Lower lobe of right lung (tissue), 2 donors: ENCODE measurements at places on chromosomes 1 and 21.

GRCh38 chr21:14070049-14070893, 140.5 kb downstream of the LIPI start:
- no peaks in the 10 kb centered on the region for H3K36me3 ChIP-seq
- DNase-seq: no peak
- no peaks in the 10 kb centered on the region for H3K27me3 ChIP-seq

- no peaks in the 10 kb centered on the region for H3K36me3 ChIP-seq
- H3K4me1 ChIP-seq: no peaks in the 10 kb centered on the region
- H3K4me3 ChIP-seq: no peak overlapping the region
- no peaks in the 10 kb centered on the region for H3K27me3 ChIP-seq
Measured at GRCh38 chr21:31043471-31043870, 5.2 kb upstream of the KRTAP19-8 start.

DNA sequence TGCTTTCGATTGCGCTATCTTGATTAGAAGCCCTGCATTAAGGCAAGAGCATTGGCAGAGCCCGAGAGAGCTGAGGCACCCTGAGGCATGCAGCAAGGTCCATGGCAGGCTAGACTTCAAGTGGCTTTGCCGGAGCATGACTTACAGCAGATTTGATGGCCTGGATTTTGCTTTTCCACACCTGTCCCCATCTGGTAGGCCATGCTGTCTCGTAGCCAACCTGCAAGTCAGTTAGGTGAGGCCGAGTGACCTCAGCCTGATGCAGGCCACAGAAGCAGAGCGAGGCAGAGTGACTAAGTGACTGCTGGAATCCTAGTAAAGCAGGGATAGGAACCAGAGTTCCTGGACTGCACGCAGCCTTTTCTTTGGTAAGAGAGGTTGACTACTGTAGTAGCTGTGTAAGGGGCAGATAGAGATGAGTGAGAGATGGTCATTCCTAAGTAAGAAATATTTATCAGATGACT, 148.9 kb downstream of the PBX1 start:
- H3K36me3 ChIP-seq: no peaks in the 10 kb centered on the region
- DNase-seq: no peak
- H3K4me3 ChIP-seq: no peak overlapping the region
- H3K27ac ChIP-seq: peak overlapping the region; percentile 6

- H3K4me3 ChIP-seq: peak within 1 kb of the TSS; percentile 37
- H3K36me3 ChIP-seq: no peaks in the 10 kb centered on the region
- peaks cover 38% of the 10 kb centered on the region for H3K27me3 ChIP-seq
- no peak for DNase-seq
- H3K27ac ChIP-seq: no peak within 1 kb of the TSS
Measured at GRCh38 chr1:215082532-215083382, at the start of gene KCNK2. TSS of gene KCNK2 (plus strand) at chr1:215082737. CDS start at chr1:215083386, 649 bp downstream.

DNA sequence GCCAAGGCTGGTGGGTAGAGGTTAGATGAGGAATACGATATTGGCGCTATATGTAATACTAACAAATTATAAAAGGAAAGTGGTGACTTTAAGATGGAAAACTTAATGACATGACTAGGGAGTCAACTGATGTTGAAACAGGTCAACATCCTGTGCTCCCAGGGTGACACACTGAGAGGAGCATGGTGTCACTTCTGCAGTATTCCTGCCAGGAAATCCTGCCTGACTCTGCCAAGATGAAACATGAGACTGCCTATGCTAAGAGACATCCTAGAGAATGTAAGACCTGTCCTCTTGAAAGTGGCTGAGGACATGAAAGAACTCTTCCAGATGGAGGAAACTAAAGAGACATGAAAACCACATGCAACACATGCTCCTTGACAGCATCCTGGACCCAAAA, 65.0 kb upstream of the KCND3 start:
- no peak overlapping the region for H3K27ac ChIP-seq
- H3K4me1 ChIP-seq: no peaks in the 10 kb centered on the region
- DNase-seq: no peak
- no peak overlapping the region for H3K4me3 ChIP-seq
- H3K36me3 ChIP-seq: no peaks in the 10 kb centered on the region
